Fibroblast of pulmonary artery (primary cell): ENCODE measurements at places on chromosomes 5 and 9.

GRCh38 chr5:138574744-138575193, 432 bp downstream of the HSPA9 start:
- DNase-seq: no peak

- DNase-seq: no peak
Measured at GRCh38 chr9:82010711-82011110, 22.1 kb downstream of the SPATA31D1 start.

DNA sequence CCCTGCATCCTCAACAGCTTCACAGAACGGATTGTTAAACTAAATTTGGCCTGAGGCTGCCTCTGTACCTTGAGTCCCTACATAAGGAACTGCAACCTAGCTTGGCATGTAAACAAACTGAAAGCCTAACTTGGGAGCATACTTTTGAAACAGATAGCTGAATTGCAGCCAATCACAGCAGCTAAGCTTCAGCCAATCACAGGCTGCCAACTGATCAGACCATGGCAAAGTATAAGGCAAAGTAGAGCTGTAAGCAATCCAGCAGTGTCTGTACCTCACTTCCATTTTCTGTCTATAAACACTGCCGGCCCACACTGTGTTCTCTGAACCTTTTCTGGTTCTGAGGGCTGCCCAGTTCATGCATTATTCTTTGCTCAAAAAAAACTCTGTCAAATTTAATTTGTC, 8.9 kb upstream of the ZNF483 start:
- DNase-seq: peak; percentile 15

DNA sequence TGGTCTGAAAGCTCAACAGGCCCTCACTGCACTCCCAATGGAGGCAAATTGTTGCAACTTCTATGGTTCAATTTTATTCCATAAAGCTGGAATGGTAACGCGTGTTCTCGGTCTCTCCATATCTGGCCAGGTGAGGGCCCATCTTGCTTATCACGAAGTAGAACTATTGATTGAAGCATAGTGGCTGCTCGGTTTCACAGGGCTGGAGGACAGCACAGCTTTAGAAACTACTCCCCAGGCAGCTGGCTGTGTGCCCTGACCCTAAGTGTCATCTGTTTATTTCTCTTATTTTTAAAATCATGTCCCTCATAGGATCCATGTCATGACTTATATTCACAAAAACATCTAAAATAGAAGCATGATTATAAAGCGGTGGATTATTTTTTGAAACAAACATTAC, 223.4 kb downstream of the NPR3 start:
- no peak for DNase-seq

DNA sequence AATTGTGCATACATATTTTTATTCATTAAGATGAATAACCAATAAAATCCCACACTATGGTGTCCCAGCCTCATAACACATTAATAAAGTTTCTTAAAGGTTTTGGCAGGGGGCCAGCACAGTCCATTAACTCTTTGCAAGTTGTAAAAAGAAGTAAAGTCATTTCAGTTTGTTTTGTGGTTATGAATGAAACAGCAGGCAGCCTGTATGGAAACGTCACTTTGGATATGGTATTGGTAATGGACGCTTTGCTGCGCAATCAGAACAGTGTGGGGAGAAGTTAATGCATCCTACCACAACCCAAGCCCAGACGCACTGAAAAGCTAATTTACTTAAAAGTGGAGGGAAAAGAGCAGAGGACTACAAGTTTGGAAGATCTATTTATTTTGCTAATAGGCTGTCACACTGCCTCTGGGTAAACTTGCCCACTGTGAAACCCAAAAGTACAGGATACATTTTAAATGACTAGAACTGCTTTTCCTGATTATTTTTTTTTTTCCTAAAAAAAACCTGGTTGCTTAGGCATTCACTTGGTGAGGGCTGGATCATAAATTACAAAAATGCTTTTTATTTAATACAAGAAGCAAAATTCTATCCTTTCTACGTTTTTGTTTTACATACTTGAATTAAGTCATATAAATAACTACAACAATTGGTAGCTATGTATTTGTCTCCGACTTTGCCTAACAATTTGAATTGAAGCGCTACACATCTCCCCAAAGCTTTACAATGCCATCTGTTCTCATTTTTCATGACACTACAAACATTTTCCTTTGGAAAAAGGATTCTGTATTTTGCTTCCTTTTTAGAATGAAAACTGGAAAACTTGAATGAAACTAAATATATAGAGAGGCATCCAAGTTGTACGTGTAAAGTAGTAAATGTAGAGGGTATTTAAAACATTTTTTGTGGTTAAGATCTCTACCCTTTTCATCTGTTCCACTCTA, 104.3 kb downstream of the NFIB start:
- no peak for DNase-seq

DNA sequence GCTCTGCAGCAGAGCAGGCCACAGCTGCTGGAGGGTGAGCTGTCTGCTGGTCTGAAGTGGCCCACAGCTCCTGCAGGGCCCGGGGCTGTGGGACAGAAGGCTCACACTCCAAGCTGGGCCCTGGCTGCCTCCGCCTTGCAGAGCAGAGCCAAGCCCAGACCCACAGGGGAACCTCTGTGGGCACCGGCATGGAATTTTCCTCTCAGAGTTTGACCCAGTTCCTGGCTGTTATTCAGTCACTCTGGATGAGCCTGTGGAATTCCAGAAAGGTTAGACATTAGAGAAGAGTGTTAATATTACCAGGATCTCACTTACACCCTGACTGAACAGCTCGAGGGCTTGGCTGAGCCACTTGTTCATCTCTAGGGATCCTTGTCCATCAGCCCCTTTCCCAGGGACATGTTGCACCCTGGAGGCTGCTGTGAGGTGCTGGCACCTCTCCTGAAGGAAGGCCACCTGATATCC, 17.5 kb downstream of the IL9 start:
- no peak for DNase-seq

DNA sequence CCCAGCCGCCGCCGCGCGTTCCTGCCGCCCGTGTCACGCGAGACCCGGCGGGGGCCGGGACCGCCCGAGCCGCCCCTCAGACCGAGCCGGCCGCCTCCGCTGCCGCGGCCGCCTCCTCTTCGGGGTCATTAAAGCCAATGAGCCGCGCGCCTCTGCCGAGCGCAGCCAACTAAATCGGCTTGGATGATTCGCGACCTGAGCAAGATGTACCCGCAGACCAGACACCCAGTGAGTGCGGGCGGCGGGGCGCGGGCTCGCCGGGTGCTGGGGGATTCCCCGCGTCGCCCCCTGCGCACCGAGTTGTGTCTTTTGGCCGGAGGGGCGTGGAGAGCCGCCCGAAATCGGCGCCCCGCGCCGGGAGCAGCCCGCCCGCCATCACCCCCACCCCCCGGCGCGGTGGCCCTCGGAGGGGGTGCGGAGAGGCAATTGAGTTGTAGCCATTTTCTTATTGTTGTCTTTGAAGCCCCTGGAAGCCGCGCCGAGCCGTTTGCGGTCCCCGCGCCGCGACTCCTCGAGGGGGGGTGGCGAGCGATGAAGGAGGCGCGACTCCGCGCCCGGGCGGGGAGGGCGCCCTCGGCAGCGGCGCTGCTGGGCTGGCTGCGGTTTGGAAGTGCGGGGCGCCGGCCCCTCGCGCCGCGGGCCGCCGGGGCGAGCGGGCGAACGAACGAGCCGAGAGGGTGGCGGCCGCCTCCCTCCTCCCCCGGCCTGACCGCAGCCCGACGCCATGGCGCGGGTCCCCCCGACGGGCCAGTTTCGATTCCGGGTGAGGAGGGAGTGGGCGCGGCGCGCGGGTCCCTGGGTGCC, 1.0 kb downstream of the TLE4 start:
- peak; percentile 54 for DNase-seq
